HFFc6 (cell line): ENCODE measurements at places on chromosomes 6 and 20. TPM values are rescaled to one million over a fixed set of nuclear protein-coding genes. Genes with fewer than 3 reads are reported as not detected.

GRCh38 chr6:134863763-134864510, 86.0 kb downstream of the ALDH8A1 start:
- no peak overlapping the region for H3K4me3 ChIP-seq
- H3K27ac ChIP-seq: no peak overlapping the region
- H3K36me3 ChIP-seq: no peaks in the 10 kb centered on the region
- peaks cover 9% of the 10 kb centered on the region for H3K27me3 ChIP-seq
- DNase-seq: no peak

- H3K36me3 ChIP-seq: no peaks in the 10 kb centered on the region
- no peak for DNase-seq
- no peaks in the 10 kb centered on the region for H3K4me1 ChIP-seq
- no peak overlapping the region for H3K4me3 ChIP-seq
- no peak overlapping the region for H3K27ac ChIP-seq
- peaks cover 8% of the 10 kb centered on the region for H3K27me3 ChIP-seq
Observed at GRCh38 chr6:52186480-52186879, 305 bp downstream of the IL17A start.

GRCh38 chr6:118724211-118724610, 72.8 kb upstream of the CEP85L start:
- peaks cover 11% of the 10 kb centered on the region for H3K4me1 ChIP-seq
- DNase-seq: no peak
- H3K36me3 ChIP-seq: no peaks in the 10 kb centered on the region
- H3K27me3 ChIP-seq: peaks cover 11% of the 10 kb centered on the region

DNA sequence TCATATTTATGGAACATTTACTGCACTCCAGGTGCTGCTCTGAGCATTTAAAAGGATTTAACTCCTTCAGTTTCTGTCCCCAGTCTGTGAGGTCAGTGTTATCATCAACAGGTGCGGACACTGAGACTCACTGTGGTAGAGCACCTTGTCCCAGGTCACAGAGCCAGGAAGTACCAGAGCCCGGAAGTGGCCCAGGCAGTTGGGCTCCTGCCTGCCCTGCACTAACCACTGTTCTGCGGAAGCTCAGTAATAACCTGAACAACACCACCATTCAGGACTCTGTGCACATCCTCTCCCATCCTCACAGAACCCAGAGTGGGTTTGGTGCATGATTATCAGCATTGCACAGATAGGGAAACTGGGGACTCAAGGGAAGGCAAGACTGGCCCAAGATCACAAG, 16.8 kb upstream of the SIRPG start:
- H3K27ac ChIP-seq: no peak overlapping the region
- H3K4me1 ChIP-seq: no peaks in the 10 kb centered on the region
- no peak overlapping the region for H3K4me3 ChIP-seq
- no peaks in the 10 kb centered on the region for H3K36me3 ChIP-seq
- no peak for DNase-seq

- DNase-seq: no peak
- H3K36me3 ChIP-seq: no peaks in the 10 kb centered on the region
- no peaks in the 10 kb centered on the region; the same call in 1 of the 2 replicates for H3K27me3 ChIP-seq
- no peak overlapping the region for H3K27ac ChIP-seq
- H3K4me3 ChIP-seq: no peak overlapping the region
Observed at GRCh38 chr6:96234444-96234843, 218.7 kb downstream of the FUT9 start.

- peak overlapping the region; percentile 2; the same call in 1 of the 2 replicates for H3K4me3 ChIP-seq
- peak overlapping the region; percentile 45 for H3K27ac ChIP-seq
- H3K4me1 ChIP-seq: peaks cover 49% of the 10 kb centered on the region
- H3K27me3 ChIP-seq: no peaks in the 10 kb centered on the region
Observed at GRCh38 chr20:53652859-53653517, 59.3 kb upstream of the ZNF217 start.

GRCh38 chr6:104653781-104654180, 205.9 kb downstream of the HACE1 start:
- H3K27ac ChIP-seq: no peak overlapping the region
- no peak for DNase-seq
- H3K36me3 ChIP-seq: no peaks in the 10 kb centered on the region
- no peaks in the 10 kb centered on the region for H3K4me1 ChIP-seq

DNA sequence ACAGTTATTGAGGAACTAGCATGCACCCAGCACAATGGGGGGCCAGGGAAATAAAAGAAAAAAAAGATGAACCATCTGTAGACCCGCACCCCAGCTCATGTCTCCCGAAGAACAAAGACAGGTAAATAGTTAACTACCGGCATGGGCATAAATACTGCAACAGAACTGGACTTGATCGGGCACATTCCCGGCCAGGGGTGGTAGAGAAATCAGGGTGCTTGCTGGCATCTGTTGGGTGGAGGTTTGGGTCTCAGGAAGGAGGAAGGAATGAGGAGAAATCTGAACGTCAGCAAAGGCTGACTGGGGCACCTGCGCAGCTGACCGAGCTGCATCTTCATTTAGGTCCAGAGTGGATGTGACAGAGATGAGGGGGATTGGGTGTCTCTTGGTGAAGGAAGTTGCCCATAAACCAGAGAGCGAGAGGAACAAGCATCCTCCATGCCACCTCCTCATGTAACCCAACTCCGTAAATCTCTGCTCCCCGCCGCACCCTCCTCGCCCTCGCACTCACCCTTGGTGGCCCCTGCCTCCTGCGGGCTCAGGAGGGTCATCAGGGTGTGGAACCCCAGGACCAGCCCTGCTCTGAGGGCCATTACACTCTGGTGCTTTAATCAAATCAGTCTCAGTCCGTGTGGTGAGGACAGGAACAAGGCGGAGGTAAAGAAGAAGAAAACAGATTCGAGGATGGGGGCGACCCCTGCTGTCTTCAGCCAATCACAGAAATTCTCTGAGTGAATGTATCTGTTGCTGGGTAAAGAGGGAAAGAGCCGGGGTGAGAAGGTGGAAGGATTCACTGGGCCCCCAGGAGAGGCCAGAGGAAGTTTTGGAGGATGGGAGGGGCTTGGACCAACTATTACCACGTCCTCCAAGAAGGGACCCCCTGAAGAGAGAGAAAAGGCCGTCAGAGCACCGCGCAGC, at the start of gene HLA-DOA:
TSS of gene HLA-DOA (minus strand) at position 648 of the 918 bp plus-strand sequence.
- no peak within 1 kb of the TSS for H3K4me3 ChIP-seq
- no peaks in the 10 kb centered on the region for H3K4me1 ChIP-seq
- no peaks in the 10 kb centered on the region for H3K36me3 ChIP-seq
- H3K27ac ChIP-seq: no peak within 1 kb of the TSS

DNA sequence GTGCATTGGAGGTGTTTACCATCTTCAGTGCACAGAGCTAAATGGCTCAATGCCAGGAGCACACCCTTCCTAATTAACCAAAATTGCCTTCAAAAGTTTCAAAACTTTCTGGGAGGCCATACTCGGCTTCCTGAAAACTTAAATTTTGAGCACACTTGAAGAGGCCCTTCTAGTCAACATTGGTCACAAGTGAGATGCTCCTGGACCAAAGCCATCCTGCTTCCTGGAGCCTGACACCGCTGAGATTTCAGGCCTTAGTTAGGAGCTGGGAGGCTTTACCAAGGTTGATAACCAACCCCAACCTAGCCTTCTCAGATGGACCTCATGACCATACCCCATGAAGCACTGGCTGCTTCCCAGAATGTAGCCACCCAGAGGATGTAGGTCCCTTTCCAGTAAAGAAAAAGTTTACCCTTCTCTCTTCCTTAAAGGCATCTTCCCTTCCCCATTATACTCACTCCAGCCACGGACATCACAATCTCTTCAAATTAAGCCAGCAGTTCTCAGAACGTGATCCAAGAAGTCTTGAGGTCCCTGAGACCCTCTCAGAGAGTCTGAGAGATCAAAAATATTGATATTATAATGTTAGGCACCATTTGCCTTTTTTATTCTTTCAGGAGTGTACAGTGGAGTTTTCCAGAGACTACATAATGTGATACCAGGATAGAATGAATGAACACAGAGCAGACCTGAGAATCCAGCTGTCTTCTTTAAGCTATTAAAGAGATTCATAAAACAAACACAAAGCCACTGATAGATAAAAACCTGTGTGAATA, 32.8 kb upstream of the SPTLC3 start:
- H3K27me3 ChIP-seq: no peaks in the 10 kb centered on the region; the same call in 1 of the 2 replicates
- H3K4me3 ChIP-seq: no peak overlapping the region
- no peak for DNase-seq
- H3K36me3 ChIP-seq: no peaks in the 10 kb centered on the region; the same call in 1 of the 2 replicates
- H3K27ac ChIP-seq: no peak overlapping the region
- no peaks in the 10 kb centered on the region for H3K4me1 ChIP-seq

DNA sequence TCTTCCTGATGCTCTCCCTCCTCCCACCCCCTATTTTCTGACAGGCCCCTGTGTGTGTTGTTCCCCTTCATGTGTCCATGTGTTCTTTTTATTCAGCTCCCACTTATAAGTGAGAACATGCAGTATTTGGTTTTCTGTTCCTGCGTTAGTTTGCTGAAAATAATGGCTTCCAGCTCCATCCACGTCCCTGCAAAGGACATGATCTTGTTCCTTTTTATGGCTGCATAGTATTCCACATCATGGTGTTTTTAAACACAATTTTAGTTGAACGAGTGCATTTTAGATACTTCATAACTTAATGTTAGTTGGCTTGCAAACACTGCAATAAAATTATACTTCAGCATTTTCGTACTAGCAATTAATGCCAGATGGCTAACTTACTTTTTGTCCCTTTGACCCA, 28.5 kb downstream of the COL9A1 start:
- no peak for DNase-seq
- no peaks in the 10 kb centered on the region for H3K4me1 ChIP-seq
- H3K4me3 ChIP-seq: no peak overlapping the region
- H3K27ac ChIP-seq: no peak overlapping the region
- no peaks in the 10 kb centered on the region for H3K36me3 ChIP-seq

- no peak for DNase-seq
- H3K27ac ChIP-seq: no peak overlapping the region
- H3K27me3 ChIP-seq: peaks cover 16% of the 10 kb centered on the region
- no peak overlapping the region for H3K4me3 ChIP-seq
Observed at GRCh38 chr6:111159633-111160032, 72.3 kb downstream of the SLC16A10 start.

The FKBP1C gene
- total RNA-seq: 0.36 to 0.68 TPM (median 0.38 TPM) in 3 replicates

The PAK5 gene
- total RNA-seq: not detected in 3 replicates

The ABHD16B gene
- not detected in 2 replicates for total RNA-seq

The SPDEF gene
- total RNA-seq: not detected in 3 replicates

The MAFB gene
- total RNA-seq: 0.05 to 0.07 TPM in 2 of 3 replicates, not detected in the other

The BHLHE23 gene
- not detected in 2 replicates for total RNA-seq
